Stimulated activated CD4-positive, alpha-beta T cell treated with anti-CD3 and anti-CD28 coated beads, Interleukin-1b, Interleukin-23, amount 100 ng/mL, for 1 hour (primary cell): ENCODE measurements at places on chromosomes 5 and 9.

DNA sequence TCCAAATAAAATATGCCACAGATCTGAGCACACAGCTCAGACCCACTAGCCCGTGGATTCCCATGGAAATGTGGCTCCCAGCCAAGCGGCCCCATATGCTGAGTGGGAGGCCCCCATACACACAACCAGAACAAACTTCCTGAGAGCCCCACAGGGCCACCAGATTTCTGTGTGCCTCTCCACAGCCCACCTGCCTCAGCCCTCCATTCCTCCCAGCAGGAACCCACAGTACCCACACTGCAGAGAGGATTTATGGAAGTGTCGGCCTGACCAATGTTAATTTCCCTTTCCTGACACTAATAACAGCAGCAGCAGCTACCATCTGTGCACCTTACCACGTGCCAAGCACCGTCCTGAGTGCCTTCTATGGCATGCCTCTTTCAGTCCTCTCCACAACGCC, 99.3 kb upstream of the SPOCK1 start:
- DNase-seq: no peak

DNA sequence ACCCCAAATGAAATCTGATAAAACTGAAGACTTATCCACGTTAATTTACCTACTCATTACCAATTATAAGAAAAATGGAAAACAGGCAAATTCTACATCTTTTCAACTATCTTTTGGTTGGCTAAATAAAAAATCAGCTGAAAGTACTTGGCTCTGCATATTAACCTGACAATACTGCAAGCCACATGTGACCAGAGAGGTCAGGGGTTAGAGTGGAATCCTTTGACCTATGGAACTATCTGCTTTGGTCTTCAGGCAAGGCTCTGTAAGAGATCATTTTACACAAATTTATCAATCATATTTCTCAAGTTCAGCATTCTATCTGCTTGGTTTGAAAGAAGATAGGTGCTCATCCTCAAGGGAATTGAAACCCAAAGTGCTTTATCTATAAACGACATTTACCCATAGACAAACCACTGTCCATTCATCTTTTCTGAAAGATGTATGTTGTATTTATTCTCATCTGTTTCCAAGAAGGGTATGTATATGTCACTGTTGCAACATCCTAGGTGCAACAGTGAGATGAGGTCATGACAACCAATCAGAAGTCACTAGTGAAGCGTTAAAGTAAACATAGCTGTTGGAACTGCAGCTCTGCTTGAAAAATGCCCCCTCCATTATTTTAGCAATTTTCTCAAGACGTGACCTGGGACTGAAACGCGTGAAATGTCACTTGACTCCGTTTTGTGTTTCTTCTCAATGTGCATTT, 144.9 kb upstream of the POU5F2 start:
- DNase-seq: no peak

GRCh38 chr9:110290001-110290400, 33.7 kb upstream of the TXN start:
- DNase-seq: no peak

DNA sequence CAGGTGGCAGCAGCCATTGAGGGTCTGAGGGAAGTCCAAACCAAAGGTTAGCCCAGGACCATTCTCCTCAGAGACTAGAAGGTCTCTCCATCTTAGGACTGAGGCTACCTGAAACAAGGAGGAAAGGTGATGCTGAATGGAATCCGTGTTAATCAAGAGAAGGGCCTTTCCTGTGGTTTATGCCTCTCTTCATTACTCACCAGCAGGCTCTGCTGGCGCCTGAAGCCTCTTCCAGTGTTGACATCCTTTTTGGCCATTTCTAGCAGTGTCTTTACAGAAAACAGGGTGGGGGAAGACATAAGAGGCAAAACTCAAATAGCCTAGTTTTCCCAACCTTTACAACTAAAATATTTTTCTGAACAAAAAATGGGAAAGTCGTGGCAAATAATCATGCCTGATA, 98.0 kb downstream of the ENC1 start:
- DNase-seq: no peak

GRCh38 chr5:9297134-9297533, 248.7 kb downstream of the SEMA5A start:
- no peak for DNase-seq
